Activated CD4-positive, alpha-beta T cell treated with anti-CD3 and anti-CD28 coated beads for 24 hours (primary cell): ENCODE measurements at places on chromosomes 6 and 20.

- no peak for DNase-seq
Measured at GRCh38 chr6:167756597-167756996, 70.1 kb upstream of the AFDN start.

DNA sequence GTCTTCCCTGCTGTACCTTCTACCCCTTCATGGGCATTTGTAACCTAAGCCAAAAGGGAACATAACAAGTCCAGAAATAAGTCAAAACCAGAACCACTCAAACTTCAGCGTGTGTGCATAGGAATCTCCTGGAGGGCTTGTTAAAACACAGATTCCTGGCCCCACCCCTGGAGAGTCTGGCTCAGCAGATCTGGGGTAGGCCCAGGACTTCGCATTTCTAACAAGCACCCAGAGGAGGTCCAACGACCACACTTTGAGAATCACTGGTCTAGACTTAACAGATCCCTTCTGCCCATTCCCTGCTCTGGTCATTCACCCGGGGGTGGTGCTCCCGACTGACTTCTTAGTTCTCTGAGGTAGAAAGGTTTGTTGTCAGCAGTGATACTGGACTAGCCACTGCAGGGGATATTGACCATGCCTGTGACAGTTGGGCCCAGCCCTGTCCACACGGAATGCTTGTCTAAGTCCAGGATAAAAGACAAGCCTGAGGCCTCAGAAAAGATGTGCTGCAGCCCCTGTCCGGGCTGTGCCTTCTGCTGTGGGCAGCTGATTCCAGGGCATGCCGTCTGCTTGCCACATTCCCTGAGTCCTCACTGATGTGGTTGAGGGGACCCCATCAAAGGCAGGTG is 68.6 kb downstream of the SYNJ2 start:
- DNase-seq, result no peak

GRCh38 chr6:22132656-22133055 is 164.2 kb downstream of the PRL start:
- no peak for DNase-seq

DNA sequence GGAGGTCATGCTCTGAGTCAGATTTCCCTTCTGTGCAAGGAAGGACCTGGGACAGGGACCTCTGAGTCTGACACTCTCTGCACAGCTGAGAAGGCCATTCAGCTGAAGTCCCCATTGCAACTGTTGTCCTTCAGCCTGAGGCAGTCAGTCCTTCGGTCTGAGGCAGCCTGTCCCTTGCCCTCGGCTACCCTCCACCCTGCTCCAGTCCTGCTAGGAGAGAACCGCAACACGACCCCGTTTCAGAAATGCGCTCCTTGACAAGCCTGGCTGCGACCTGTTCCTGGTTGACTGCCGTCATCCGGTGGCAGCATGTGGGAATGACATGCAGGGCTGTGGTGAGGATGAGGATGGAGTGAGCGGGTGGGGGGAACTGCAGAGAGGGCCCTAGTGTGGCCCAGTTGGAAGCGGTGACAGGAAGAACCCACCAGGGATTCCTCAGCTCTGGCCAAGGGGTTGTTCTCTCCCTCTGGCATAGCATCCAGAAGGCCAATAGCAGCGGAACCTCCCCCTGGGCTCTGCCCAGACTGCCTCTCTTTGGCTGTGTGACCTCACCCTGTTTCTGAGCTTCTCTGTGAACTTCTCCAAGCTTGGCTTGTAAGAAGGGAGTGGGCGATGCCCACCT is 40.3 kb upstream of the ANGPT4 start:
- DNase-seq, result peak; percentile 65

DNA sequence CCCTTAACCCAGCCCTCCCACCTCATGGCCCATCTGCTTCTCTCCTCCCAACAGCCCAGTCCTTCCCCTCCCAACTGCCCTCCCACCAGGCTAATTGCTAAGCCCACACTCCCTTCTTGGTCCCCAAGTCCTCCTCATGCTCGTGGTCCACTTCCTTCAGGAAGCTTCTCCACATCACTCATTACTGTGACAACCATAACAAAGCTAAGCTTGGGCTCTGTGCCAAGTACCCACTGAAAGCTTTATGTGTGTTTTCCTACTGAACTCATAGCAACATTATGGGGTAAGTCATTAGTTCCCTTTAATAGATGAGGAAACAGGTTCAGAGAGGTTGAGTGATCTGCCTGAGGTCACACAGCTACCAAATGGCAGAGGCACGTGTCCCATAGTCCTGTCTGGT is 16.2 kb downstream of the FRS3 start:
- DNase-seq, result no peak

DNA sequence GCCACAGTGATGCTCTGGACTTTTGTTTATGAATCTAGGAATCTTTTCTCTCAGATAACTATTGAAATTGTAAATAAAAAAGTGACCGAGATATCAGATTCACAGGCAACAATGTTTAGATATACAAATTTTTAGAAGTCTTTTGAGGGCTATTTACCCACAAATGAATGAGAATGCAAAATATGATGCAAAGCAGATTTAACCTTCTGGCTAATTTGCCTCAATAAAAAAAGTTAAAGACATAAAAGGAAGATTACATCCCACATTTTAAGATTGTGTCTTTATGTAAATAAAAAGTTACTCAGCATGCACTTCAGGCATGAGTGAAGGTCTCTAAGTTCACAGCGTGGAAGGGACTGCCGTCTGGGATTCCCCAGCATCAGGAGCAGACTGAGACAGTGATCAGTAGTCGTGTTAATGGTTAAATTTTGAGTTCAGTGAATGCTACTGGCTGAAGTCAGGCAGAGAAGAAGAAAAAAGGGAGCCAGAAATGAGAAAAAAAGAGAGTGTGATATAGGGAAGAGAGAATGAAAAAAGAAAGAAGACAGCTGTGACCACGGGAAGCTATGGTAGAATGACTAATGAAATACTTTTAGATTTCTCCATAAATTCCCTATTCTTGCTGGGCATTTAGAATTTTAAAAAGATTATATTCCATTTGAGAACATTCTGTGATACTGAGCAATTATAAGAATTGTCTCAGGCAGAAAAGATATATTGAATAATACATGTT is 93.6 kb downstream of the MYB start:
- DNase-seq, result no peak

GRCh38 chr6:26232940-26233648 is 131.9 kb upstream of the BTN3A2 start:
- no peak for DNase-seq

- no peak for DNase-seq
Measured at GRCh38 chr20:19121916-19122315, 90.5 kb upstream of the SLC24A3 start.

GRCh38 chr20:40181676-40182075 is 507.4 kb downstream of the MAFB start:
- DNase-seq, result no peak
